WTC11 (cell line): ENCODE measurements at places on chromosomes 4 and X. TPM values are rescaled to one million over a fixed set of nuclear protein-coding genes. Genes with fewer than 3 reads are reported as not detected.

Gene ATP8A1
- 14.3 to 18.7 TPM (median 15.1 TPM) in 3 replicates for total RNA-seq

DNA sequence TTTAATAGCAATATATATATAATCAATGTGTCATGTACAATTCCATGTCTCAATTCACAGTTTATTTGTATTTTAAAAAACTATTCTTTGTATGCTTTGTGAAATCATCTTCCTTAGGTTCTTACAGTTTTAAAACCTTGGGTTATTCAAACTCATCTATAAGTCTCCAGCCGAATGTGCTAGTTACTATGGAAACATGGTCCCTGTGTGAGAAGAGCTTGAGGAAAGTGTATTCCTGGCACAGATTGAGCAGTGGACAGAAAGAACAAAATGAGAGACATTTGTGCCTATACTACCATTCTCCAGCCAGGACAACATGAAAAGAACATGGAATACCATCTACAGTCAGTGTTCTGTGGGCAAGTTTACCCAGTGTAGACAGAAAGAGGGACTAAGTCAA, 103.4 kb downstream of the EFHC2 start:
- H3K4me1 ChIP-seq, result peaks cover 38% of the 10 kb centered on the region
- no peak overlapping the region for H3K27ac ChIP-seq
- DNase-seq, result no peak
- H3K27me3 ChIP-seq, result no peaks in the 10 kb centered on the region

Gene SAGE1
- not detected in 3 replicates for total RNA-seq

- DNase-seq, result no peak
- H3K36me3 ChIP-seq, result no peaks in the 10 kb centered on the region
- H3K4me3 ChIP-seq, result peak overlapping the region; percentile 85
- H3K4me1 ChIP-seq, result peaks cover 22% of the 10 kb centered on the region
Measured at GRCh38 chr4:168480931-168481611, 779 bp upstream of the DDX60L start.

DNA sequence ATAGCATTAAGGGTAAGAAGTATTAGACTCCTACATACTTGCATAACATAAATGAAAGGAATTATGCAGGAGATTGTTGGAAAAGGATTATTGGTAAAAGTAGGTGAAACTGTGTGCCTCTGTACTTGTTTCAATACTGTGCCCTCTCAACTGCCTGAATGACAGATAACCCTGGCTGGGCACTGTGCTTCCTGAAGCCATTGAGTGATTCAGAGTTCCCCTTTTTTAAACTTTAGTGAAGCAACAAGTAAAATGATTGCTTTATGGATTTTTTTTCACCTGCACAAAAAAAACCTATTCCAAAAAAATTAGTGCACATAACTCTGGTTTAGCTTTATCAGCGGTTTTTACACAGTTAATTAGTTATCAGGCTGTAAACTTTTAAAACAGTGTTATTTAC, 204.8 kb downstream of the TRAM1L1 start:
- DNase-seq, result no peak
- H3K36me3 ChIP-seq, result no peaks in the 10 kb centered on the region
- H3K27ac ChIP-seq, result no peak overlapping the region
- no peak overlapping the region for H3K4me3 ChIP-seq
- H3K27me3 ChIP-seq, result no peaks in the 10 kb centered on the region
- peaks cover 10% of the 10 kb centered on the region for H3K4me1 ChIP-seq

DNA sequence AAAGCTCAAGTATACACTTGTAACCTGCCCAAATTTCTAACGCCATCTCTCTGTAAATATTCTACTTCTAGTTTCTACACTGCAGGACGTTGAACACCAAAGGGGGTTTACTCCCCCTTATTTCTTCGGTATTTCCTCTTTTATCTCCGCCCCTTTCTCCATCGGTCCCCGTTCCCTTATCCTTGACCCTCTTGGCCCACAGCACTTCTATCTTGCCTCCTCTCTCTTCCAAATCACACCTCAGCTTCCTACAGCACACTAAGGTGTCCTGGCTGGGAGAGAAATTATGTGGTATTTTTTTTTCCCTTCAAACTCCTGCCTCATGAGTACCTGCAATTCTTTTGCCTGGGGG, 715 bp downstream of the ZMAT1 start:
- H3K4me3 ChIP-seq, result peak overlapping the region; percentile 85
- peak overlapping the region; percentile 95 for H3K27ac ChIP-seq
- H3K36me3 ChIP-seq, result peaks cover 14% of the 10 kb centered on the region
- H3K27me3 ChIP-seq, result peaks cover 26% of the 10 kb centered on the region
- no peak for DNase-seq
